ENCODE measurements at places on chromosomes 5 and 9.
A peak's percentile ranks its signal among the peaks of the same experiment; 100 is the strongest.

GRCh38 chr9:130301483-130302286, 36.1 kb downstream of the HMCN2 start:
- DNase-seq = peak; percentile 52

DNA sequence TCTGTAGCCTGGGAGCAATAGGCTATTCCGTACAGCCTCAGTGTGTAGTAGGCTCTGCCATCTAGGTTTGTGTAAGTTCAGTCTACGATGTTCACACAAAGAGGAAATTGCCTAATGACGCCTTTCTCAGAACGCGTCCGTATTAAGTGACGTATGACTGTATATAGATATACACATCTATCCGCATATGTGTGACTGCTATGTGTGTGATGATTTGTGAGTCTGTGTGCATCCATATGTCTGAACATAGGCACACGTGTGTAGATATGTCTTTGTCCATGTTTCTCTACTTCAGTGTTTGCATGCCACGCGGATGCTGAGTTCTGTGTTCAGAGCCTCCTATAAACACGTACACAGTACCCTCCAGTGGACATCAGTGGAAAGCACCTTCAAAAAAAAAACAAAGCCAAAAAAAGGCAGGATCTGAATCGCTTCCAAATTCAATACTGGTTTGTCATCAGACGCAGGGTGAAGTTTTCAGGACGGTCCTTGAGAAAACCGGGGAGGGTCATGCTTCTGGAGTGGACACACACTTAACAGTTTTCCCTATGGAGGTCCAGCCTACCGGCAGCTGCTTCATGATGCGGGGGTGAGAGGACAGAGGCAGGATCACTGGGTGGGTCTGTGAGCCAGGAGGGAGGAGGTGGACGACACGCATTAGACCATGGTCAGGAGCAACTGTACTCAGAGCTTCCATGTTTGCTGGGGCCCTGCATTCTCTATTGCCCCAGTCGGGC, 29.5 kb upstream of the ALDH1B1 start:
- peak; percentile 90 for DNase-seq

DNA sequence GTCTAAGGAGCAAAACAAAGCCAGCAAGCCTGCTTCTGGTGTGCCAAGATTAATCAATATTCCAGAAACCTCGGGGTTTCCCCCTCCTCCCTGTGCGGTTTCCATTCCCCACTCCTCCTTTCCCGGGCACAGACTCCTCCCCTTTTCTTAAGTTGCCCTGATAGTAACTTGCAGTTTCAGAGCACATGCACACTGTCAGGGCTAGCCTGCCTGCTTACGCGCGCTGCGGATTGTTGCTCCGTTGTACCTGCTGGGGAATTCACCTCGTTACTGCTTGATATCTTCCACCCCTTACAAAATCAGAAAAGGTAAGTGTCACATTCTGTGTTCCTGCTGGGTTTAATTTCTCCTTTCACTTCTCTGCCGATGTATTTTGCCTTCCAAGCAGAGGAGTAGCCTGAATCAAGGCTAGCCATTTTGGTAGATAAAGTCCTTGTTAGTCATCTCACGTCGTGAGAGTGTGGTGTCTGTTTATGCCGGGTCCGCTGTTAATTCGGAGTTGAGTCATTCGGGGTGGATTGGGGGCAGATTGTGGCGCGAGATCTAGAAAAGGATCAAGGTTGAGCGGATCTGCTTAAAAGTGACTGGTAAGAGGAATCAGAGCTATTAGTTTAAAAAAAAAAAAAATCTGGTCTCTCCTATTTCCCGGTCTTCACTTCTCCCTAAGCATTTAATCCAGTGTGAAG, at the start of gene SLC1A3:
Gene SLC1A3, plus strand, starts transcription at position 179 of the 686 bp plus-strand sequence. CDS start 1,818 bp downstream, outside the sequence.
- peak; percentile 81 for DNase-seq

GRCh38 chr9:126147936-126148870, 178.4 kb upstream of the MVB12B start:
- DNase-seq = no peak

DNA sequence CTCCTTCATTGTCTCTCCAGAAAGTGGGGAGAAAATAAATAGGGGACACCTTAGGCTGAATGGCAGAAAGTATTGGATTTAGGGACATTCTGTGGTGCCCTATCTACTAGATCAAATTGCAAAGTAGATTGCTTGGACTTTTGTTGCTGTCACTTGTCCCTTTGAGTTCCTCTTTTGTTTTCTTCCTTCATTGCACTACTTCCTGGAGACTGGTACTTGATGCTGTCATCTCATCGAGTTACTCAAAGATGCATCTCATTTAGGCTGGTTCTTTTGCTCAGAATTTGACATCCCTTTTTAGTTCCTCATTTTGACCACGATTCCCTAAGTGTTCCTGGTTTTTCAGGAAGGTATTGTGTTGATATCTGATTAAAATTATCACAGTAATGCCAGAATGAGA, 137.6 kb downstream of the ADGRV1 start:
- no peak for DNase-seq

GRCh38 chr9:127854184-127854806, at the start of gene ENG:
ENG (minus strand) TSS chr9:127854658; CDS start chr9:127854355, 303 bp downstream.
- DNase-seq = peak; percentile 75

DNA sequence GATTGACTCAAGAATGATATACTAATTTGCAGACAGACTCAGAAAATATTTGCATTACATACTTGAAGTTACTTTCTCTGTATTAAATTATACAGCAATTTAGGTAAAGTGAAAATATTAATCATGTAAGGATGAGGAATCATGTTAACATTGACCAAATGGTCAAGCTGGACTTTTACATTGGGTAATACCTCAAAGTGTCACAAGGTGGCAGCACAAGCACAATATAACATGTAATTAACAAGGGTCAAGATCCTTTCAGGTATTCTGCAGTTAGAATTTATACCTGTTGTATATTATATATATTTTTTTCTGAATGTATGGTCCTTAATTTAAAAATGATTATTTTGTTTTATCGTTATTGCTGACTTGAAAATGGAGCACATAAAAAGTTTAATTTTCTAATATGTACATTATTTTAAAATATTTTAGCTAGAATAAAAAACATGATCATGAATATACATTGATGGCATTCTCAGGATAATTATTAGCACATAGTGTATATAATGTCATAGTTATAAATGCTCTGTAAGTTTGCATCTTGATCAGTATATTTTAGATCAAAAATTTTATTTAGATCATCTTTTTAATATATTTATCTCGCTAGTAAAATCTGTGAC, 8.6 kb downstream of the HAPLN1 start:
- peak; percentile 41 for DNase-seq

GRCh38 chr5:122753500-122753899, 21.4 kb upstream of the SNX2 start:
- no peak for DNase-seq

DNA sequence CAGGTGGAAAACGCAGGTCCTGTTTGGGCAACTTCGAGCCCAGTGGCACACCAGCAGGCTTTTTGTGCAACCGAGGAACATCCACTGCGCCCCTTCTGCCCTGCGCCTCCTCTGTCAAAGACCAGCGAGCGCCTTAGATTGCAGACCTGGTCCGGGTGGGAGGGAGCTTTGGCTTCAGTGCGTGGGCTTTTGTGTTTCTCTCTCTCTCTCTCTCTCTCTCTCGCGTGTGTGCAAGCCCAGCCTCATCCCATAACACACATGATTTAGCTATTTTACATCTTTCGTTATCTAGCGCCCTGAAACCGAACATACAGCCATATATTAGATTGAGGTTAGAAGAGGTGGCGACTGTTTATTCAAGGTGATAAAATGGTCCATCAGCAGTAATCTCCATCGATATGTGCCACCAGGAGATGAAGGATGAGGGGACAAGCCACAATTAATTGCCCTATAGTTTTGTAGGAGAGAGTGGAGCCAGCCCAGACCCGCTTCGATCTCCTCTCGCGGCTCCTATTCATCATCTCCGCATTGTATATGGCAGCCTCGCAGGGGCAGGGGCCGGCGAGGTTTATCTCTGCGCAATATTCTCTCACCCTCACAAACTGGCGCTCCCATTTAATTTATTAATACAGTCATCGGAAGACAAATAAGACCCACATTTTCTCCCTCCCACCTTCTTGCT, 5.3 kb downstream of the PRDM6 start:
- no peak for DNase-seq

- DNase-seq = no peak
These were observed 218.5 kb downstream of the PLK2 start for GRCh38 chr5:58241389-58241788.

- no peak for DNase-seq
These were observed 166.6 kb upstream of the S1PR3 start for GRCh38 chr9:88824711-88825110.

DNA sequence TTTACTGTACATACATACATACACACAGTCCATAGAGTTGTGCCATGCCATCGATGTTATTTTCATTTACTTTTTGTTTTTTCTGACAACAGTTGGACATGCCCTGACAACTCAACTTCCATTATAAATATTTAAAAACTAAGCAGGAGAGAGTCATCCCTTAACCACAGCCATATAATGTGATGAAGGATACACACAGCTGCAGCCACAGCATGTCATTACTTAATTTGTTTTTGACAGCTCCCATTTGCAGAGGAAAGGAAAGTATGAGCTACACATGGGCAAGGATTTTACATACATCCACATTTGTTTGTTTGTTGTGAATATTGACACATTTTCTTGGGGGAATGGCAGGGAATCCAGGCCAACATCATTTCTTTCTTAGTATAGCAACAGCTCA, 91.5 kb upstream of the TUT7 start:
- peak; percentile 32 for DNase-seq

- DNase-seq = no peak
These were observed 6.7 kb downstream of the EPB41L4A start for GRCh38 chr5:112412346-112412745.

- DNase-seq = no peak
These were observed 61.8 kb downstream of the PRKACG start for GRCh38 chr9:68951879-68952659.

All from fibroblast of upper back skin (primary cell).